ENCODE measurements at places on chromosomes 16 and 17.

DNA sequence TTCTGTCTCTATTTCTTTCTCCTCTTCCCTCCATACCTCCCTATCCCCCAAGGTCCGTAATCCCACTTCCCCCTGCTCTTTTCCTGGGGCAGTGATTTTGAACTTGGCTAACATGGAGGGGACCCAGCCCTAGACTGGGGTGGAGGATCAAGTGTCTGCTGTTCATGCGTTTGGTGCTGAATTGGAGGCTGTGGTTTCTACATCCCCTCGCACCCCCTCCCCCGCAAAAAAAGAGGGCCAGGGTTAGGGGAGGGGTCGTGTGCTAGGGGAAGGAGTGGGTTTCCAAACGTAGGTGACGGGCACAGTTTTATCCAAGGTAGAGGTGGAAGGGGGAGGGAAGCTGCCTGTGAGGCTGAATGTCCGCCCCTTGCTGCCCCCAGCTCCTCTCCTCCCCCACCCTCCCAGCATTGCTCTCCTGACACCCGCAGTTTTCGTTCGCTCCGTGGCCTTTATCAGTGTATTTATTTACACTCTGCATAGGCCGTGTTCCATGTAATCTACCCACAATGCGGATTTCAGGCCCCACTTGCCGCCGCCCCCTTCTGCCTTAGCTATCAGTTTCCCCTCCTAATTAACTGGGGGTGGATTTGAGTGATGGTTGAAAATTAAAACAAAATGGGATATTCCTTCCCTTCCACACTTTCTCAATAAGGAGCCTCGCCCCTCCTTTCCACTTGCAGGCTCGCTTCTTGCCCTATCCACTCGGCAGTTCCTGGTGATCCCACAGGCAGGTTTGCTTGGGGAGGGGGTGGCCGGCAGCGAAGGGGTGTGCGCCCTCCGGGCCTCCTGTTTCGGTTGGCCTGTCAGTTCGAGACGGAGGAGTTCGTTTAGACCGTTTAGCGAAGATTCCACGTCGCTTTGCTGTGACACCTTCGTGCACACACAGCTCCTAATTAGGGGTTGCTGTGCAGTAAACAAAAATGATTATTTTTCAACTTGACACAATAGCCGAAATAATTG is 2.0 kb downstream of the GNAO1 start:
- no peak for DNase-seq

DNA sequence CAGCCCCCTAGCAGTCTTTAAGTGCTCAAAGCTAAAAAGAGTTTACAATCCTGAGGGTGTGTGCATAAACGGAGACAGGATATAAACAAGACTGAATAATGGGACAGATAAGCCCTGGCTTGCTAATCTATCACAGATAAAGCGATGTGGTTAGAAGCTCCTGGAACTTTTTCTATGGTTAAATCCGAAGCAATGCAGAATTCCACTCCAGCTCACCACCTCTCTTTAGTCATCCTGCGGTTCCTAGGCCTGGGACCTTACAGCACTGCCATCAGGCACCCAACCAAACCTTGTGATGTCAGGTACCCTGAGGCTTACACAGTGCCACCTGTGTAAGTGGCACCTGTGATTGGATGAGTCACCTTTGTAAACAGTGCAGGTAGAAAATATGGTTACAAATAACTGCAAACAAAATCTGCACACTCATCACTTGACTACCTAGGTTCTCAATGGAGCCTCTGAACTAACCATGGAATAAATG is 31.5 kb upstream of the B4GALNT2 start:
- DNase-seq, result no peak

GRCh38 chr17:6492892-6493674 is 48.8 kb downstream of the PIMREG start:
- DNase-seq, result no peak

GRCh38 chr17:80749611-80750010 is 205.0 kb downstream of the RPTOR start:
- DNase-seq, result no peak

- no peak for DNase-seq
Measured at GRCh38 chr17:55442462-55442861, 20.8 kb upstream of the MMD start.

- DNase-seq, result no peak
Measured at GRCh38 chr16:1918351-1919326, at the start of gene HS3ST6. Gene HS3ST6, minus strand, starts transcription at chr16:1918415. Its CDS starts 92 bp downstream, at chr16:1918323.

- DNase-seq, result no peak
Measured at GRCh38 chr16:6836766-6837165, 495.9 kb upstream of the RBFOX1 start.

DNA sequence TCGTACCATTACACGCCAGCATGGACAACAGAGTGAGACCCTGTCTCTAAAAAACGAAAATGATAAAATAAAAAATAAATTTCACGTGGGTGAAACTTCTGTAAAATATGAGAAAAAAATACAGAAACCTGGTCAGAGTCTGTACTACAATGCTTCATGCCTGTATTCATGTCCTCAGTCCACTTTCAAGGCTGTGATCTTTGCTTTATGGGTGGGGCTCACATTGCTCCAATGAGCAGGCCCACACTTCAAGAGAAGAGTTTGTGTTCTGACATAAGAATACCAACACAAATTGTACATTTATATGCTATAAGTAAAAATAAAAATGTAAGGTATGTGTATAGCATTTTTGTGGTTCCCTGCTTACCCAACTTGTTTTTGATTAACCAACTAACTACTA is 32.2 kb upstream of the ABCA3 start:
- DNase-seq, result no peak

GRCh38 chr17:3602499-3602898 is 6.7 kb downstream of the TRPV1 start:
- no peak for DNase-seq

GRCh38 chr16:56700195-56700594 is 17.9 kb downstream of the MT1X start:
- DNase-seq, result no peak

GRCh38 chr16:49478107-49478506 is 104.5 kb downstream of the C16orf78 start:
- DNase-seq, result no peak

DNA sequence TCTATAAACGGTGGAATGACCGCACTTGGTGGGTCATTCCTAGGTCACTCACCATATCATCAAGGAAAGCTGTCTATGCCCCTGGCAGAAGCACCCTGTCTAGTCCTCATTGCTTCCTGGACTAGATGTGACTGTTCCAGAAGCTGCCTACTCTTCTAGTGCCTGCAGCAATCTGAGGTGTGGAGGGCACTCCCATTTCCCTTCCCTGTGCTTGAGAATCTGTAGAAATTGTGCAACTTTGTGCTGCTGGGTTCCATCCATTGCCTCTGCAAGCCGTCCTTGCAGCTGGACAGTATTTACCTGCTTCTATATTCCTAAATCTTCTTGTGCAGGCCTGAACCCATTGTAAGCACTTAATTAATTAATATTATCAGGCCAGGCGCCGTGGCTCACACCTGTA is 52.1 kb downstream of the CACNG3 start:
- no peak for DNase-seq

- DNase-seq, result no peak
Measured at GRCh38 chr17:2011411-2012371, 13.4 kb downstream of the RTN4RL1 start.

GRCh38 chr16:87959391-87959990 is 8.3 kb downstream of the BANP start:
- DNase-seq, result no peak

DNA sequence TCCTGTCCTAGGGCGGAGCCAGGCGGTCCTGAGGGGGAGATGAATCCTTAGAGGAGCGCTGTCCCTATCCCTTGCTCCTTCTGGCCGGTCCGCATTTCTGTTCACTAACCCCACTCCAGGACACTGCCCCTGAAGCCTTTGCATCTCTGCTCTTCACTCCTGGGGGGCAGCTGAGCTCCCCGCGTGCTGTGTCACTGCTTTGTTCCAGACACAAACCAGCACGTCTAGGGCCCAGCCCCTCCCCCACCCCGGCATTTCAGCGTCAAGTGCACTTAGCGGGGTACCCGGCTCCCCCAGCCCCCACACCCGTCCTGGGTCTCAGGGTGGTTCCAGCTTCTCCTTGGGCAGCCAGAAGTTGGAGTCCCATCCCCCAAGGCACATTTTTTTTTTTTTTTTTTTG is 8.9 kb downstream of the CORO6 start:
- DNase-seq, result no peak

DNA sequence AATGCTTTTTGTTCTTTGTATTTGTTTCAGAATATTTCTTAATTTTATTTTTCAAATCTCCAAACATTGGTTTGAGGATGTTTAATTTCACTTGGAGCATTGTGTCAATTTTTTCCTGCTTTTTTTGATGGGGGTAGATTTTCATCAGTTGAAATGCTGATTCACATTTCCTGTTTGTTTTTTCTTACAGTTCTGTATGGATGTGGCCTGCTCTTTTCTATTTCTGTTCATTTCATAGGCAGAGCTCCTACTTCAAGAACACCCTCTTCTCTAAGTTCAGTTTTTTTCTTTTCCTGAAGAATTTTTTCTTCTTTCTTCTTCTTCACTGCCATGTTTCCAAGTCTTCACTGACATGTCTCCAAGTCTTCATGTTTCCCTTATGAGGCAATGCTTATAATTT is 8.8 kb downstream of the MBTD1 start:
- DNase-seq, result no peak

- DNase-seq, result no peak
Measured at GRCh38 chr17:15083225-15083624, 181.9 kb downstream of the PMP22 start.

- no peak for DNase-seq
Measured at GRCh38 chr17:64984181-64984580, 64.9 kb upstream of the LRRC37A3 start.

- DNase-seq, result no peak
Measured at GRCh38 chr17:68775318-68775717, 174.2 kb upstream of the FAM20A start.

GRCh38 chr17:80847496-80848230 is 144.0 kb upstream of the CHMP6 start:
- no peak for DNase-seq

DNA sequence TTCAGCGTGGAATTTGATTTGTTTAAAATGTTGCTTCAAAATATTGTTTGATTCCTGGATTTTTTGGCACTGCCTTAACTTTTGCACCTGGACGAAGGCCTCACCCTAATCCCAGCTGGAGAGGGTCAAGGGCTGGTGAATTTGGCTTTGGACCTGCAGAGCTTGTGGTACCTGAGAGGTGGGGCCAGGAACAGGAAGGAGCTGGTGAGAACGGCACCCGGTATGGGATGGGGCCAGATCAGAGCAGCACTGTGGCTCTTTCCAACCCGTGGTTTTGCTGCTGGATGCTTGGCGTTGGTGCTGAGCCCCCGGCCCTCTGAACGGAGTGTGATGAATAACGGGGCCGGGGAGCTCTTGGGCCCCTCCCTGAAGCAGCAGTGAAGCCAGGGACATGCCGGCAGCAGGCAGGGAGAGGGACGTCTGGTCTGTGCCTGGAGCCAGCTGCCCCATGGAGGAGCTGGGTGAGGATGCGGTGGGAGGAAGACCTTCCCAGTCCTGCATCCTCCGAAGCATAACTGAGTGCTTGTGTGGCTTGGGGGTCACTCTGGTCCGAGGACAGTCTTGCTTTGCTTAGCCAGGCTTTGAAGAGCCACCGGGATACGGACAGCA is 275.4 kb downstream of the SEC14L1 start:
- DNase-seq, result no peak

GRCh38 chr17:49965524-49965909 is 3.5 kb upstream of the DLX4 start:
- DNase-seq, result no peak

GRCh38 chr17:81018044-81018802 is 16.7 kb upstream of the BAIAP2 start:
- DNase-seq, result peak; percentile 83

DNA sequence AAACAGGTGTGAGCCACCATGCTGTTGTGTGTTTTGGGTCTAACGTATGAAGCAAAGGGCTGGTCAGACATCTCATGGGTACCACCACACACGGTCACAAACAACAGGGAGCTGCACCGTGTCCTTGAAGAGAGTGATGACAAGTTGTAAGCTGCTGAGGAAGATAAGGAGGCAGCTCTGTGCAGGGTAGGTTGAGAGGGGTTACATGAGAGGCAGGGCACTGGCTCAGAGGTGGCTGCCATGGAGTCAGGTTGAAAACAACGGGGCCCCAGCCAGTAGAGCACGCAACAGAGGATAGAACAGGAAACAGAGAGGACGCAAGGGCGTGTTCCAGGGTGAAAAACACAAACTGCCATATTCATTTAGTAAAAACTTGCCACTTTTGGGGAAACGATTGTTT is 52.2 kb downstream of the TRARG1 start:
- DNase-seq, result no peak
